Left forelimb (tissue), 1 donor: ENCODE measurements at places on chromosomes 16 and 17.

DNA sequence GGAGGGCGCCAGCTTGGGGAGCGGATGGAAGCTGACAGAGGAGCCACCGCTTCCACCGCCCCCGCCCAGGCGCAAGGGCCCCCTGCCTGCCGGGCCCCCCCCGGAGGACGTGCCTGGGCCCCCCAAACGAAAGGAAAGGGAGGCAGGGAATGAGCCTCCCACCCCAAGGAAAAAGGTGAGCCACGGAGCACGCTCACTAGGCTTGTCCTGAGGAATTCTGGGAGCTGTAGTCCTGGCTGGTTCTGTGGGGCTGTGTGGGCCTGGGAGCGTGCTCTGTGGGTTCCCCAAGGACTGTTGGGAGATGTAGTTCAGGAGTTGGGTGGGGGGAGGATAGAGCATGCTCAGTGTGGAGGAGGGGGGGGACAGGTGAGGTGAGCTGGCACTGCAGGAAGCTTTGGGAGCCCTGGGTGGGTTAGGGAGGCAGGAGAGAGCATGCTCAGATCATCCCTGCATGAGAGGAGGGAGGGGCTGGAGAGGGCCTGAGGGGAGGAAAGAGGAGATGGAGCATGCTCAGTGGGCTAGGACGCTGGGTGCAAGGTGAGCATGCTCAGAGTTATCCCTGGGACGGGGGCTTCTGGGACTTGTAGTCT is 4.5 kb downstream of the FBXL19 start:
- peak; percentile 82 for DNase-seq

GRCh38 chr17:81865733-81866439 is 5.3 kb downstream of the ARHGDIA start:
- DNase-seq, result no peak

DNA sequence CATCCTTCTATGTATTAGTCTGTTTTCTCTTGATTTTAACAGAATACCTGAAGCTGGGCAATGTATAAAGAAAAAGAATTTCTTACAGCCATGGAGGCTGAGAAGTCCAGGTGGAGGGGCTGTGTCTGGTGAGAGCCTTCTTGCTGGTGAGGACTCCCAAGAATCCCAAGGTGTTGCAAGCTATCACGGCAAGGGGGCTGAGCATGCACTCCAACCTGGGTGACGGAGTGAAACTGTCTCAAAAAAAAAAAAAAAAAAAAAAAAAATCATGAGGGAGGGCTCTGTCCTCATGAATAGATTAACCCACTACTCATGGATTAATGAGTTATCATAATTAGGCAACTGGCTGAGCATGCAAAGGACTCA is 19.4 kb downstream of the NQO1 start:
- no peak for DNase-seq

DNA sequence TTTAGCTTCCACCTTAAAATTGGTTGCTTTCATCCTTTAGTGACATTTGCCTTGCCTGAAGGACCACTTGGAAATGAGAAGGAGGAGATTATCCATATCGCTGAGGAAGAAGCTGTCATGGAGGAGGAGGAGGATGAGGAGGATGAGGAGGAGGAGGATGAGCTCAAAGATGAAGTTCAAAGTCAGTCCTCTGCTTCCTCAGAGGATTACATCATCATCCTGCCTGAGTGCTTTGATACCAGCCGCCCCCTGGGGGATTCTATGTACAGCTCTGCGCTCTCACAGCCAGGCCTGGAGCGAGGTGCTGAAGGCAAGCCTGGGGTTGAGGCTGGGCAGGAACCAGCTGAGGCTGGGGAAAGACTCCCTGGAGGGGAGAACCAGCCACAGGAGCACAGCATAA is 11.5 kb upstream of the TMEM106A start:
- no peak for DNase-seq

GRCh38 chr16:51907680-51908079 is 639.3 kb downstream of the TOX3 start:
- no peak for DNase-seq

DNA sequence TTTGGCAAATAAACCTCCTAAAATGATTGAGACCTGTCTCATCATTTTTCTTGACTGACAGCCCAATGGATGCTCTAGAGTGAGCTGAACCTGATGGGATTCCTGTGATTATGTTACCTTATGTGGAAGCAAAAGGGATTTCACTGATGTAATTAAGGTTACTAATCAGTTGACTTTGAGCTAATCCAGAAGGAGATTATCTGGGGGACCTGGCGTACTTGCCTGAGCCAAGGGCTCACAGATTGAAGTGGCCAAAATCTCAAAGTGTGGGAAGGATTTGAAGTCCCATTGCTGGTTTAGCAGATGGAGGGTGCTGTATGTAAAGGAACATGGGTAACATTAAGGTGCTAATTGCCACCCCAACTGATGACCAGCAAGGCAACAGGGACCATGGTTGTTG is 214.0 kb downstream of the CPPED1 start:
- no peak for DNase-seq

DNA sequence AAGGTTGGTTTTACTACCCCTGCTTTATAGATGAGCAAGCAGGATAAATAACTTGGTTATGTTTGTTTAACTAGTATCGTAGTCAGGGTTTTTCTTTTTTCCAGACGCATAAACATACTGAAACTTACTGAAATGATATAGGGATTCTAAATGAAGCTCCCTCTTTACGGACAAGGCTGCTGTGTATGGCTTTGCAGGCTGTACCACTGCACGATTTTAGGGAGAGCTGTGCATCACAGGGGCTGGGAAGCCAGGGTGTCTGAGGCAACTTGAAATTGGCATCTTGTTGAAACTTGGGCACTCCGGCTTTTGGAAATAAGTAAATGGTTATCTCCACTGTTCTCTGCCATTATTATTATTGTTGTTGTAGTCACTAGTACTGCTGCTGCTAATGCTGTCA is 218.1 kb upstream of the CDH8 start:
- DNase-seq, result no peak

DNA sequence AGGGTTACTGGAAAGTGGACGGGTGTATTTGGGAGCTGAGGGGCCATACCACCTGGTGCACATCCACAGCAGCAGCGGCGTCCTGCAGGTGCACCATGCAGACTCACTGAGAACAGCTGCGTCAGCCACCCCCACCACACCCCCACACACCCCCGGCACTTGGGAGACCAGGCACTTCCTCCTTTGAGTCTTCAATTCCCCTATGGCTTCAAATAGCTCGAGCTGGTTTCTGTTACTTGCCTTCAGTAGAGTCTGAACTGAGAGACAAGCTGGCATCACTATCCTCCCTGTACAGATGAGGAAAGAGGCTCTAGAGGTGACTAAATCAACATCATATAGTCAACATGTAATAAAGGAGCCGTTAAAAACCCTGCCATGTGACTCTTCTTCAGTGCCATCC is 15.4 kb downstream of the CUEDC1 start:
- DNase-seq, result no peak

DNA sequence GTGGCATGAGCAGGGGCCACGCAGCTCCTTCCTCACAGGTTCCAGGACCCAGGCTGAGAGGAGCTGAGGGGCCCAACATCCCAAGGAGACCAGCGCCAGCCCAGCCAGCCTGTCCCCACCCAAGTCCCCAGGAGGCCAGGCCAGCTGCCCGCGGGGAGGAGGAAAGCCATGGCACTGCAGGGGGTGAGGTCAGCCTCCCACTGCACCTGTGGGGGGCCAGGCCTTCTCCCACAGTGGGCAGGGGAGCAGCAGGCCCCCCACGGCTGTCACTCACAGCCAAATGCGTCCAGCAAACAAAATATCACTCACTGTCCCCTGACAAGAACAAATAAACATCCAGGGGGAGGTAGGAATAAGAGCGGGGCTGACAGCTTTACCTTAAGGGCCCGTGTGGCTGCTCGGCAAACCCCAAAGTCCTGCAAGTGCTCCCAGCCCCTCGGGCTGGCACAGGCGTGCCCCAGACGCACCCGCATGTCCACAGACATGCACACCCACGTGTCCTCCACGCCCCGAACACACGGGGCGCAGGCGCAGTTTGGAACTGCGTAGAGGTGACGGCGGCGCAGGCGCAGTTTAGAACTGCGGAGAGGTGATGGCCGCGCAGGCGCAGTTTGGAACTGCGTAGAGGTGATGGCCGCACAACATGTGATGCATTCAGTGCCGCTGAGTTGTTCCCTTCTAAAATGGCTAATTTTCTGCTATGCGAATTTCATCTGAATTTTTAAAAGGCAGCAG is 291.1 kb downstream of the FOXL1 start:
- no peak for DNase-seq

GRCh38 chr17:30207655-30208054 is 27.8 kb downstream of the SLC6A4 start:
- no peak for DNase-seq

DNA sequence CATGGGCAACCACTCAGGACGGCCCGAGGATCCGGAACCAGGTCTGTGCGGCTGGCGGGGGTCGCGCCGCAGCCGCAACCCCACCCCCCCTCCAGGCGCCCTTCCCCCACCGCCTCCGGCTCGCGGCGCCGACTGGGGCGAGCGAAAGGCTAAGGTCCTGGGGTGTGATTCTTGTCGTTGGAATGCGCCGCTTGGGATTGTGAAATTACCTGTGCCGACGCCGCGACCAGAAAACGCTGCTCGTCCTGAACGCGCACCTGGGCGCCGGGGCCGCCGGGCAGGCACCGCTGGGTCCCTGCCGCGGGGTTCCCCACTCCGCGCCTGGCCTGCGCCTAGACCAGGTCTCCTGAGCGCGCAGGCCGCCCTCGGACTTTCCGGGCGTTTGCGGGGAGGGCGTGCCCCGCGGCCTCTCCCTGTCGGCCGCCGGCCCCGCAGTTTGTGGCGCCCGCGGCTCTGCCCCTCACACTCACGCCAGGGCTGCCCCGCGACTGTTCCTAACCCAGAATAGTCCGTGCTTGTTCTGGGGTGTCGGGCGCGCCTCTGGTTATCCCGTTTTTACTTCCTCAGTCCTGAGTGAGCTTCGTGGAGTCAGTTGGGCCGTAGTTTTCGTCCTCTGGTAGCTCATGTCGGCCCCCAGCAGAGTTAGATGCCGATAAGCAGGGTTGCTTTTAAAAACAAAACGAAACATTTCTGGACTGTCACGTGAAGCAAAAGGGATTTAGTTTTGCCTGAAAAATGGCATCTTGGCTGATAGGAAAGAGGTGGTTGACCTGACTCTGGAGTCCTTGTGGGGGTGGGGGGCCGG is 147.2 kb downstream of the SPECC1 start:
- no peak for DNase-seq

DNA sequence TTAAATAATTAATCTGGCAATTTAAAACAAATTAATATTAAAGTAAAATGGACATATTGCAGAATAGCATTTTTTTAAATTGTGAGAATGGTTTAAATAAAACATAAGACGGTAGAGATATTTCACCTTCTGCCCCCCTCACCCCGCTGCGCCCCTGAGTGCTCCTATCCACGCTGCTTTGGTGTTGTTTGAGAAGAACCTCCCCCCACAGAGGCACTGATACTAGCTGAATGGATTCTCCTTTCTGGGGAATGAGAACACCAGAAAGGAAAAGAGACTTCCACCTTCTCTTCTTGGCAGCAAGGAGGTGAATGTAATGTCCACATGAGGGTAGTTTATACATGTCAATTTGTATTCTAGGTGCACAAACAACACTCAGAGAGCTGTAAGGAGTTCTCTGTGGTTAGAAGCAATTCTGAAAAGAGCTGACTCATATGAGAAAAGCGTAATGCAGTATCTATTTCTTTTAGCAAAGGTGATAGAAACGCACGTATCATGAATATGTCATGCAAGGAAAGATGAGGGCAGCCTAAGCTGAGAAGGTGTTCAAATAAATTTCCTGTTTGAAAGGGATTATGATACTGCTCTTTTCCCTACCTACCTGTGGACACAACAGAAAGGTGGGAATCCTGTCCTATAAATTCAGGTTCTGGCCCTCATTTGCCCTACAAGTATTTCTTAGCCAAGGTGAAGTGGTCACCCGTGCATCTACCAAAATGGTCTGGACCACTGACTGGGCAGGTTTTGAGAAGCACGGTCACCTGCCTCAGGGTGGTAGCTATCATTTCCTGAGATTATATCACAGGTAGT is 126.9 kb downstream of the PARN start:
- DNase-seq, result no peak

GRCh38 chr17:72104164-72104862 is 16.5 kb upstream of the SOX9 start:
- no peak for DNase-seq

DNA sequence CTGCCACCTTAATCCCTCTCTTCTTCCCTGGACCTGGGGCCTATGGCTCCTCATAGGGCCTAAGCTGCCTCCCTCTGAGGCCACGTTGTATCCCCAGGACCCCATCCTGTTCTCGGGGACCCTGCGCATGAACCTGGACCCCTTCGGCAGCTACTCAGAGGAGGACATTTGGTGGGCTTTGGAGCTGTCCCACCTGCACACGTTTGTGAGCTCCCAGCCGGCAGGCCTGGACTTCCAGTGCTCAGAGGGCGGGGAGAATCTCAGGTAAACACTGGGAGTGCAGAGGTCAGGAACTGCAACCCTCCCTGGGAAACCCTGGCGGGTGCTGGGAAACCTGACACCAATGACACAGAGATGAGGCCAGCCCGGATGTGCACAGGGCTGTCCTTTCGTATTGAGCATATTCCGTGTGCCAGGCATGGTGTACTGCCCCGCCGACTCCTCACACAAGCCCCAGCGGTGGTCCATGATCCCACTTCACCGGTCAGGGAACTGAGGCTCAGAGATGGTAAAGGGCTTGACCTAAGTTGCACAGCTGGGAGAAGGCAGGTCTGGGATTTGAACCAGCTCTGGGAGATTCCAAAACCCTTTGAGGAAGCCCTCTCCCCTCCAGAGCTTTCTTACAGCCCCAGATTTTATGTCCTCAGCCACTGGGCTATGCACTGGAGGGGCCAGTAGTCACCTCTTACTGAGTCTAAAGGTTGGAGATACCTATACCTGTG is 22.9 kb downstream of the ANKRD40 start:
- no peak for DNase-seq

DNA sequence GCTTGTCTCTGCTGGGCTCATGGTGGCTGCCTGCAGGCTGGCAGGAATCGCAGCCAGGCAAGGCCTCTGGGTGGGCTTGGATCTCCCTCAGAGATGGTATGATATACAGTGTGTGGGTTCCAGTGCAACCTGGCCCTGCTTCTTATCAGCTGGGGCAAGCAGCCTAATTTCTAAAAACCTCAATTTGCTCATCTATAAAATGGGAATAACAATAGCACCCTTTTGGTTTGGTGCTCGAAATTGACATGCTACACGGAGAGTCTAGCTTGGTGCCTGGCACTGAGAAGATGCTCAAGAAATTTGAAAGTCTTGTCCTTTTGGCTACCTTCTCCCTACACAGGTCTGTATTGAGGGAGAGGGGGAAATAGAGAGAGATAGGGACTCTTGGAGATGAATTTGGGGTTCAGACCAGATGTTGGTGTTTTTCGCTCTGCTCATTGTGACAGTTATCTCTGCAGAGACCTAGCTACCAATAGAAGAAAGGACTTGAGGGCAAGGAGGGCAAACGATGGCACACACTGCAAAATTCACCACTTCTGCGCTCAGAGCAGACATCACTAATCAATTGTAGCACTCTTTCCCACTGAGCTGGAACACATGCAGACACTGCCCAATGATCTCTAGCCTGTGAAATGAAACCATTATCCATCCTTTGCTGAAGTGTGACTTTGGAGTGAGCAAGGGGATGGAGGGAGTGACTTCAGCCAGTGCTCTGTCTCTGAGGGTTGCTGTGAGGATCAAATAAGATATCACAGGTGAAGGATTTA is 15.6 kb downstream of the BEAN1 start:
- peak; percentile 30 for DNase-seq
